NCI-H2171 (cell line): ENCODE measurements at places on chromosomes 2 and 18.
A peak's percentile ranks its signal among the peaks of the same experiment; 100 is the strongest.

DNA sequence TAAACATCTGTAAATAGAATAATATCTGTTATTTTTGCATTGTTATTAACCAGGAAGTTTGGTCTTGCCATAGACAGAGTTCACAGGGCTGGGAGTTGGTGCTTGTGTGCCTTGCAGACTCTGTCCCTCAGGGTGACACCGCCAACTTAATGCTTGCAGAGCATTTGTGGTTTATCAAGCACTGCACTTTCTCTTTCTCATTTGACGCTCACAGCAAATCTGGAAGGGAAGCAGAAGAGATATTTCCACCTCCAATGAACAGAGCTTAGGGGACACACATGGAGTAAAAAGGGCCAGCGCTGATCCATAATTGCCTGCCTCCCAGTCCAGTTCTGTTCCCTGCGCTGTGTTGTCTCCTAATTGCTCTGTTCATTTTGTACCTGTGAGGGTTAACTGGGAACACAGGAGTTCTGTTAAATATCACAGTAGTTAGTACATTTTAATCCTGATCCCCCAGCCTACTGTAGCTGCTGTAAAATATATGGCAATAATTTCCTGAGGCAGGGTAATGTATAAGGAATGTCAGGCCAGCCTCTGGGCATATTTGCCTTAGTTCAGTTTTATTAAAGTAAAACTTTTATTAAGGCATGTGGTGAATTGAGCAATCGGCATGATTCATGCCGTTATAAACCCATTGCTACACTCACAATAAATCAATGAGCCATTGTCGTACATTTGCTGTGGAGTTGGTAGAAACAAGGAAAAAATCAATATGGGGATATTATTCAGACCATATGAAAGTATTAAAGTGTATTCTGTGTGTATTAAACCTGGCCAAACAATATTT, 182.5 kb upstream of the OSR1 start:
- no peak for DNase-seq

DNA sequence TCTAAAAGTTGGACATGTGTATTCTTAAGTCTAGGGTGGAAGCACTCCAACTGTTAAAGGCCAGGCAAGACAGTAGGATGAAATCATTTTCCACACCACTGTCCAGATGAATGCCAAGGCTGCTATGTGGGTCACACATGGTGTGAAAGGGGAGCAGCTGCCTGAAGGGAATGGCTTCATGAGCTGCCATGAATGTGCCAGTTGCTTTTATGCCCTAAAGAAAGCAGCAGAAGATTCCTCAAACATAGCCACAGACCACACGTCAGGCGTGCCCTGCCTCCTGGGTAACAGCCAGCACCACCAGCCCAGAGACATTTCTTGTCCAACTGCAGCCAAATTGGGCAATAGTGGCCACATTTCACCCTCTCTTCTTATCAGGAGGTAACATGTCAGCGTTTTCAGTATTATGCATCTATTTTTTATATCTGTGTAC, 130.2 kb downstream of the MTCL1 start:
- no peak for DNase-seq

- DNase-seq, result no peak
These were observed 35.1 kb downstream of the DCAF17 start for GRCh38 chr2:171469176-171469575.

GRCh38 chr18:47986620-47987387, 56.3 kb upstream of the SMAD2 start:
- DNase-seq, result peak; percentile 66

DNA sequence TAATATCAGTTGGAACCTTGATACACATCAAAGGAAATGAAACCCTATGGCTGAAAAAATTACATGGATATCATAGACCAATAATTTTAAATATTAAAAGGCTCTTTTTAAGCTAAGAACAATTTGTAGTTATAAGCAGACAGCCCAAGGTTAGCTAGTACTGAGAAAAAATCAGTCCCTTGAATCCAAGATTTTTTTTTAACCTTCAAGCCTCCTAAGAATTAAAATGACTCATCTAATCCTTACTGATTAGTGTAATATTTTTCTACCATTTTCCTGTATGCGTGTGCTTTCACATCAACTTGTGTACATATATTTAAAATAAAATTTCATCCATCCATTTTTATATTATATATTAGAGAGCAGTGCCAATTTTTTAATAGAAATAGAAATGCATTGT, 1004.9 kb upstream of the ZEB2 start:
- no peak for DNase-seq

- no peak for DNase-seq
These were observed 165.1 kb downstream of the FMNL2 start for GRCh38 chr2:152499896-152500735.

GRCh38 chr2:142124706-142125105, 6.1 kb downstream of the LRP1B start:
- DNase-seq, result no peak
